M059J (cell line): ENCODE measurements at places on chromosomes 2 and 18. TPM values are rescaled to one million over a fixed set of nuclear protein-coding genes. Genes with fewer than 3 reads are reported as not detected.

Gene ANKRD36
- 3.0 and 7.5 TPM in 2 replicates for total RNA-seq

DNA sequence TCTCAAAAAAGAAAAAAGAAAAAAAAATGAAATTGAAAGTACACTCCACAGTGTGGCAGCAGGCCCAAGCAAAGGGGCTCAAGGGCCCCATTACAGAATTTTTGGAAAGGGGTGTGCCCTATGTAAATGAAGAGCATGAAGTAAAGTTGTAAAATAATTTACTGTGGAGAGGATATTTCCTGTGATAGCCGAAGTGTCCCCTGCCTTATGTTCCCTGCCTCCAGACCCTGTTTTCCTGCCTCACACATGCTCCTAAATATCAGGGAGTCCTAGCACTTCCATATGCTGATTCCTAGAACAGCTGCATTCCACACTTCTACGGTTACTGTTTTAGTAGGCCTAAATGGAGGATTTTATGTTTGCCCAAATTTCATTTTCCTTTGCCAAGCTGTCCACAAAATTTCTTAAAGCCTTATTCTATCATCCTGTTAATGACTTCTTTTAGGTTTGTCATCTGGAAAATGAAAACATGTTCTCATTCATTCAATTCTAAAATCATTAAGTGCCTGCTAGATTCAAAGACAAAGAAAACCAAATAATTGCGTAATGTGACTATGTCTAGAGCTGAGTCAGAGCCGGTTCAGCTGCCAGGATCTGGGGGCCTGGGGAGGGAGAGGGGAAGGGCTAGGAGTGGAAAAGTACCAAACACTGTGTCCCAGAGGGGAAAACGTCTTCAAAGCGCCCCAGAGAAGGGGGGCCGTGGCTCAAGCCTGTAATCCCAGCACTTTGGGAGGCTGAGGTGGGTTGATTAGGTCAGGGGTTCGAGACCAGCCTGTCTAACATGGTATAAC is 25.9 kb upstream of the IMPA2 start:
- DNase-seq: peak; percentile 83

Gene IL36B
- not detected in 2 replicates for total RNA-seq

DNA sequence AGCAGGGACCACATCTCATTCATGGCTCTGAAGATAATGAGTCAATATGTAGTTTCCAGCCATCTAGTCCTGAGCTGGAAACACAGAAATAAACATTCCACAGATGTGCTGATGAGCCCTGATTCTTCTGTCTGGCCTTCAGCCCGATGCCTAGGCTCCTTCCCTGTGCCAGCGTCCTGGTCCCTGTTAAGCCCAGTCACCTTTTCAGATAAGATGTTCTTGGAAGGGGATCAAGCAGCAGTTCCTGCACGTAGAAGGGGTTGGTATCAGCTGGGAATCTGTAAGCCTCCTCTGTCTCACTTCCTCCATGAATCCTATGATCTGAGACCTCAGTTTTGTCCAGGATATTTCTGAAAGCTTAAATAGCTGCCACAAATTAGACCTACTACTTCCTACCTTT is 149.3 kb downstream of the TTC32 start:
- DNase-seq: no peak

Gene CHMP3
- 61.5 and 79.2 TPM in 2 replicates for total RNA-seq

- DNase-seq: no peak
Observed at GRCh38 chr2:106183101-106183696, 10.9 kb downstream of the UXS1 start.

- peak; percentile 45 for DNase-seq
Observed at GRCh38 chr2:191202209-191202721, 42.9 kb upstream of the MYO1B start.

GRCh38 chr2:58903427-58903826 is 662.3 kb upstream of the FANCL start:
- DNase-seq: no peak

DNA sequence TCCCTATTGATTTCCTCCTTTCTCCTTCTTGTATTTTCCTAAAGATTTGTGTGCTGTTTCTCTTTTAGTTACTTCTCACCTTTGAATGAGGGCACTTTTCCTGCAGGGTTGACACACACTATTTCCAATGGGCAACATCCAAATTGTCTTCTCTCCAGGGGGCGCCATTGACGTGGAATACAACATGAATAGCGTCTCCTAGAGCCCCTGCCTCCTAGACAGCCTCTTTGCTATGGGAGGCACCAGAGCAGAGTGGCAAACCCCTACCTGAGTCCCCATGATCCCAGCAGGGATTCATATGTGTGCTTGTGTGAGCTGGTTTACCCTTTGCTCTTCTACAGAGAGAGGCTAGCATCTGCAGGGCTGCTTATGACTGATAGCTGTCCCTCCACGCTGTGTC is 61.3 kb upstream of the ITSN2 start:
- DNase-seq: peak; percentile 60

DNA sequence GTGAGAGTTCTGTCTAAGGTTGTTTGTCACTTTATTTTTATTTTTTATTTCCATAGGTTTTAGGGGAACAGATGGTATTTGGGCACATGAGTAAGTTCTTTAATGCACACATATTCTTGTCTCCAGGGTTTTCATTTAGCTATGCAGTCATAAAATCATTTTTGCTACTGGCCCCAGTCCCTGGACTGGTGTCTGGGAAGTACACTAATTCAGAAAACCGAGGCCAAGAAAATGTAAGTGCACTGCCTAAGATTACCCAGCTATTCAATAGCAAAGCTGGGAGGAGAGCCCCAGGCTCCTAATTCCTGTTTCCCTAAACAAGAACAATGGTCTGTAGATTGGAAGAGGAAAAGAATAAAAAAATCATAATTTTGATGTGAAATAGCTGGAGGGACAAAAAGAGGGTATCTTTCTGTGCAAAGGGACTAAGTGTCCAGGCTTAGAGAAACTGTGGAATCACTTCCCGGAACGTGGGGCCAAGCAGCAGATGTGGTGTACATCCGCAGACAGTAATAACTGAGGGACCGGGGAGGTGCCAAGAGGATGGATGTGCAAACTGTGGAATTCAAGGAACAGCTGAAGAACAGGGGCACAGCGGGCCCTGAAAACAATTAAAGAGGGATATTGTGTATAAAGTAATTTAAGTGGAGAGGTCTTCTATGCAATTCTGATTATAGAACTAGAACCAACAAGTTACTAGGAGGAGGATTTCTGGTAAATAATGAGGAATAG is 236.3 kb downstream of the ACKR3 start:
- DNase-seq: no peak

DNA sequence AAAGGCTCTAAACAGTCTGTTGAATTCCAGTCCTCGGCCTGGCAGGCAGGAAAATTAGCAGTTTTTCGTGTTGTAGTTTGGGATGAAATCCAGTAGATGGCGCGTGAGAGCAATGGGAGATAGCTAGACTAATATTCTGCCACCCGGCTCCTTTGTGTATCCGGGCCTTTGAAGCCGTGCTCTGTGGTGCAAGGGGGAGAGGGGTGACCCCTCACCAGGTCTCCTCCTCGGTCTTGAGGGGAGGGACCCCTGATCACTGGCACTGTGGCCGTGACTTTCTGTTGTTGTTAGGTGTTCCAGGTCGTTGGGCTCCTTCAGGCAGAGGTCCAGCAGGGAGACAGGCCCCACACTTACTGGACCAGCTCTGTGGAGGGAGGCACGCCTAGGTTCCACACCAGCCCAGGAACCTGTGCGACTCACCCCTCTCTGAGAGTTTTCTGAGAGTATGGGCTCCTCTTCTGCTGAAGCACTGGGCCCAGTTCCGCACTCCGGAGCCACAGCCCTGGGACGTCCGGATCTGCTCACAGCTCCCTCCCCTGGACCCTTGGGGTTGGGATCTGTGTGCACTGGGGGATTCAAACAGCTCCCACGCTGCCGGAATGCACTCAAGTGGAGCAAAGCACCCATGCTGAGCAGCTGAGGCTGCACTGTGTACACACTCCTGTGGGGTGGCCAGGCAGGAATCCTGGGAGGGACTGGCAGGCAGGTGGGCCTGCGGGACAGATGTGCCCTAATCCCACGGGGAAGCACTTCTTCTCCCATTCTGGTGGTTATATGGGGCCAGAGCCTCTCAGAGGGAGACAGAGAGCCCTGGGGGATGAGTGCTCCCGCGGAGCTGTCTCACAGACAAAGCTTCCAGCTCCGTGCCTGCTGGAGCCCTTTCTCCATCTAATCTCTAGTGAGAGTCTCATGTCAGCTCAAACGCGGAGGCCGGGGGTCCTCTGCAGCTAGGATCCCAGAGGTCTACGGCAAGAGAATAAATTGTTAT is 8.8 kb downstream of the GKN2 start:
- DNase-seq: peak; percentile 60

GRCh38 chr18:12608301-12608700 is 49.6 kb downstream of the SPIRE1 start:
- DNase-seq: peak; percentile 46

GRCh38 chr2:144042751-144043150 is 477.2 kb downstream of the ZEB2 start:
- DNase-seq: no peak

- DNase-seq: no peak
Observed at GRCh38 chr2:85421260-85422071, 3.0 kb downstream of the SH2D6 start.

GRCh38 chr2:200624658-200625057 is 38.8 kb downstream of the AOX1 start:
- DNase-seq: peak; percentile 71
